ENCODE measurements at places on chromosomes 6 and 20.

GRCh38 chr20:4813863-4814695 lies 92.4 kb downstream of the PRND start:
- no peaks in the 10 kb centered on the region for H3K27me3 ChIP-seq
- no peak for DNase-seq
- peaks cover 98% of the 10 kb centered on the region for H3K4me1 ChIP-seq
- peaks cover 25% of the 10 kb centered on the region for H3K36me3 ChIP-seq

DNA sequence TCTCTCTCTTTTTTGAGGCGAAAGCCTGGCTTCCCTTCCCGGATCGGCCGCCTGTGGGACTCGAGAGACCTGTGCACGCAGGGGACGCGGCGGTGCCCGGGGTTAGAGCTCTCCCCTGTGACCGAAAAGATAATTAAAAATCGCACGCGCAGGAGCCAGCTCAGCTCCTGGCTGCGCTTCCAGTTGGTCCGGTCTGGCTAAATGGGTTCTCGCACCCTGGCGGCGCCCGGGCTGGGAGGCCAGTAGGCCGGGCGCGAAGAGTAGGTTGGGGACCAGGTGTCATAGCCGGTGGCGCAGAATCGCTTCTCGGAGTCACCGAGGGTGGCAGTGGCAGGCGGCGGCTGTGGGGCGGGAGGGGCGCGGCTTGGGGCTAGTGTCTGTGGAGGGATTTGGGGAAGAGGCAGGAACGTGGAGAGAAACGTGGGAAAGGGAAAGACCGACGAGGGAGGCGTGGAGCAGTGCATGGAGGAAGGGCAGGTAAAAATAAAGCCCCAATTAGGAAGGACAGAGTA lies 41.9 kb upstream of the SUPT3H start:
- peak overlapping the region; percentile 69 for H3K4me3 ChIP-seq
- peaks cover 24% of the 10 kb centered on the region for H3K27me3 ChIP-seq
- peaks cover 48% of the 10 kb centered on the region for H3K4me1 ChIP-seq
- H3K36me3 ChIP-seq = no peaks in the 10 kb centered on the region

DNA sequence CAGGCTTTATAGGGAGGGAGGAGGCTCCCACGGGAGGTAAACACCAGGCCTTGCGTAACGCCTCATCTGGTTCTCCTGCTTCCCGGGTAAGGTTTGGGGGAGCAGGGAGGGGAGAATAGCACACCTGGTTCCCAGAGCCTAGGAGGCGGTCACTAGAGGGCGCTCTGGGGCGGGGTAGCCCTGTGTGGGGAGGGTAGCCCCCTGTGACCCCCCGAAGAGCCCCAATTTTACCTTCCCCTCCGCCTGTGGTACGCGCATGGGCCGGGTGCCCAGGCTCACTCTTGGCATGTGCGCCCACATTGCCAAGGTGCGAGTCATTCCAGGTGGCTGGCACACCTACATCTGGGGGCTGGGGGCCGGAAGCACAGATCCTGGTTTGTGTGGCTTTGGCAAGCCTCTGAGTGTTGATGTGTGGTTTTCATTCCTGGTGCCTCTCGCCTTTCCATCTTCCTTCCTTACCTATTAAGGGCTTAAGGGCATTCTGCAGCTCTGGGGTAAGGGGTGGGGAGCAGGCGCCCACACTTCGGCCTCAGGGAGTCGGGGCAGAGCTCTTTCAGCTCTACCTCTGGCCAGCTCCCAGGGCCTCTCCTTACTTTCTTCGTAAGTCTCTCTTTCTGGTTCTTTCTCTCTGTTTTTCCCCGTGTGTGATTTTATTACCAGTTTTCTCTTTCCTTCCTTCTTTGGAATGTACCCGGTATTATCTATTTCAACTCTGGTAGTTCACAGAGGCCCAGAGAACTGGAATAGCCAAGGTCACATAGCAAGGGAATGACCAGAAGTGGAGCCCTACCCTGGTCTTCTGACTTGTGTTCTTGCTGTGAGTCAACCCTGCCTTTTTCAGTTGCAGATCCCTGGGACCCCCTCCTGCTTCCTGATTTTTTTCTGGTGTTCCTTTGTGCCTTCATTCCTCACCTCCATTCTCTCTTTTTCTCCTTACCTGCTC lies 492 bp upstream of the RNF39 start:
- H3K27me3 ChIP-seq = peaks cover 89% of the 10 kb centered on the region
- H3K36me3 ChIP-seq = no peaks in the 10 kb centered on the region
- DNase-seq = no peak
- peak overlapping the region; percentile 39 for H3K4me3 ChIP-seq

DNA sequence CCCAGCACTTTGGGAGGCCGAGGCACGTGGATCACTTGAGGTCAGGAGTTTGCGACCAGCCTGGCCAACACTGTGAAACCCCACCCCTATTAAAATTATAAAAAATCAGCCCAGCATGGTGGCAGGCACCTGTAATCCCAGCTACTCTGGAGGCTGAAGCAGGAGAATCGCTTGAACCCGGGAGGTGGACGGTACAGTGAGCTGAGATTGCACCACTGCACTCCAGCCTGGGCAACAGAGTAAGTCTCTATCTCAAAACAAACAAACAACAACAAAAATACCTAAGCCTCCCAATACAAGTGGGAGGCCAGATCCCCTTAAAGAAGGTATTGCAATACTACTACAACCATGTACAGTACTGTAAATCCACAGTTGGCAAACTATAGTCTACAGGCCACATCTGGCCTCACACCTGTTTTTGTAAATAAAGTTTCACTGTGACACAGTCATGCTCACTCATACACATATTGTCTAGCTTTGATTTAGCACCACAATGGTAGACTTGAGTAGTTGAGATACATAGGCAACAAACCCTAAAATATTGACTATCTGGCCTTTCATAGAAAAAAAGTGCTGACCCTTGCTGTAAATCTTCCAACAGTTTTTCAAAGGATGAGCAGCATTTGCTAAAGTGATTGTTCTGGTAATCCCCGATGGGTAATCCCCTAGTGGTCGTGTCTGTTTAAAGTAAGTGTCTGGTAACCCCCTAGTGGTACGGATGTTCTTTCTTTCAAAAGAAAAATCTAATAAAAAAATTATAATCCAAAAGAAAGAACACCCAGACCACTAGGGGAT lies 202.0 kb downstream of the RNGTT start:
- H3K4me1 ChIP-seq = no peaks in the 10 kb centered on the region
- DNase-seq = no peak
- H3K27me3 ChIP-seq = no peaks in the 10 kb centered on the region
- H3K4me3 ChIP-seq = no peak overlapping the region

DNA sequence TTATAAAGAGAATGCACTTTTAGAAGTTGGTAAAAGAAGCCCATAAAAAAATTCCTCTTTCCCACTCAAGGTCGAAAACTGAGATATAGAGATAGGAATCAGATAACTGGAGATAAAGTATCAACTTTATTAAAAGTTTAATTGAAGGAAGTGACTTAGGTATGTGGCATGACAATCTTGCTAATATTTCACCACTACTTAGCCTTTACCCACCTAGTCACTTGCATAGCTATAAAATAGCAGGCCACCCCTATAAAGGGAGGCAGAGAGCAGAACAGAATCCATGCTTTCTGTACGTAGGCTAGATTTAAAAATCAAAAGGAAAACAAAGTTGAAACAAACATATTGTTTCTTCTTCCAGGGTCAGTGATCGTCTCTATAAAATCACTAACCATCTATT lies 13.2 kb upstream of the TBC1D32 start:
- no peaks in the 10 kb centered on the region for H3K27me3 ChIP-seq
- H3K4me3 ChIP-seq = no peak overlapping the region
- no peak overlapping the region for H3K27ac ChIP-seq
- no peak for DNase-seq

DNA sequence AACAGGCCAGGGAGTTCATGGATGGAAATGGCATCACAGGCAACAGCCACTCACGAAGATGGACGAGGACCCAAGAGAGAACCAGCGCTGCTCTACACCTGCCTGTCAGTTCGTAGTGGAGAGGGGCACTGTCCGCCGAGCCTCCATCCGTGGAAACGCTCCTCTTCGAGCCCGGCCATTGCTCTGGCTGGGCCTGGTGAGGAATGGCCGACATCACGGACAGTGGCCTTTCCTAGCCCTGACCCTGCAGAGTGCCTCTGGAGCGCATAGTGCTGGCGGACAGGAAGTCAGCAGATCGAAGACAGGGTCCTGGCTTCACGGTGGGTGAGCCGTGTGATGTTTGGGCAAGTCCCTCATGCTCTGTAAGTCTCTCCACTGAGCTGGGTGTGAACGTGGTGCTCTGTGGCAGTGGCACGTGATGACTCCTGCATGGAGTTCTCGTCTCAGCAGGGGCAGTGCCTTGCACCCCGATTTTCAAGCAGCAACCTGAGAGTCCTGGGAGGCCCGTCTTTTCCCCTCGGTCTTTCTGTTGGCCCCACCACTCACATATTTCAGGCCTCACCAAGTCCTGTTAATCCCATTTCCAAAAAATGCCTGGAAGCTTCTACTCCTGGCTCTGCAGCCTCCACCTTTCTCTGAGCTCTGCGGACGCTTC lies 214.4 kb downstream of the ERMARD start:
- no peaks in the 10 kb centered on the region for H3K36me3 ChIP-seq
- peaks cover 8% of the 10 kb centered on the region for H3K27me3 ChIP-seq
- no peaks in the 10 kb centered on the region for H3K4me1 ChIP-seq
- no peak overlapping the region for H3K27ac ChIP-seq
- H3K4me3 ChIP-seq = no peak overlapping the region
- no peak for DNase-seq

DNA sequence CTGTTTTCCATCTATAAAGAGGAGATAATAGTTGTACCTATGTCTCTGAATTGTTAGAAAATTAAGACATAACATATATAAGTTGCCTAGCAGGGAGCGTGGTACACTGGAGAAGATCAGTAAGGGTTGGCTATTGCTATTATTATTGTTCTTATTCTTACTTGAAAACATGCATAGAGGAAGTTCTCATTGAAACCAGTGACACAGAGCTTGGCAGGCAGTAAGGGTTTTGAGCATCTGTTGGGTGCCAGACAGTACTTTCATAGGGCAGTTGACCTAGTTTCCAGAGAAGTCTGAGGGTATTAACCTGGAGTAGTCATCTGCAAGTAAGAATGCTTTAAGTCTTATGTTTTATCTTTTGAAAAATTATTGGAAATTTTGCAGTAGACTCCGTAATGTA lies 13.3 kb upstream of the SGK1 start:
- H3K36me3 ChIP-seq = no peaks in the 10 kb centered on the region
- H3K4me1 ChIP-seq = no peaks in the 10 kb centered on the region
- no peak for DNase-seq
- no peak overlapping the region for H3K27ac ChIP-seq
- no peaks in the 10 kb centered on the region for H3K27me3 ChIP-seq

- no peak overlapping the region for H3K4me3 ChIP-seq
- no peak for DNase-seq
- H3K4me1 ChIP-seq = no peaks in the 10 kb centered on the region
- H3K36me3 ChIP-seq = no peaks in the 10 kb centered on the region
These were observed 146.0 kb downstream of the EDN3 start for GRCh38 chr20:59446376-59446775.

GRCh38 chr20:62985444-62985778 lies 21.4 kb downstream of the BHLHE23 start:
- no peaks in the 10 kb centered on the region for H3K36me3 ChIP-seq
- no peak overlapping the region for H3K4me3 ChIP-seq
- DNase-seq = no peak
- peaks cover 7% of the 10 kb centered on the region for H3K27me3 ChIP-seq
- no peaks in the 10 kb centered on the region for H3K4me1 ChIP-seq
- H3K27ac ChIP-seq = no peak overlapping the region

DNA sequence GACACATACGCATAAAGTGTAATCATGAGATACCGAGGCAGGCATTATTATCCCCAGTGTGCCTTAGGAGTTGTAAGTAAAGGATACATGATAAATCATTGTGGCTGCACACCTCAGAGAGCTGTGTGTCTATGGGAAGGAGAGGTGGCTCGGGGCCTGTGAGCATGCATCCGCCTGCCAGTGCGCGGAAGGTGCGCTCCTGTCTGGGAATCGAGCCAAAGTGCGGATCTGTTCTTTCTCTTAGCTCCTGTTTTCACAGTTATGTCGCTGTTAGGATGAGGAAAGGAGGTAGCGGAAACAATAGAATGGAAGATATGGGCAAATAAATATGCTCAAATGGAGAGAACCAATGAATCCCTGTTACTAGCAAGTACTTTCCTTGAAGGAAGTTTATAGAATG lies 98.0 kb downstream of the ANKRD6 start:
- no peaks in the 10 kb centered on the region for H3K27me3 ChIP-seq
- H3K4me1 ChIP-seq = no peaks in the 10 kb centered on the region
- H3K4me3 ChIP-seq = no peak overlapping the region
- no peaks in the 10 kb centered on the region for H3K36me3 ChIP-seq

All from left lung (tissue), 14 donors.